ENCODE measurements at places on chromosomes 7 and 10.

DNA sequence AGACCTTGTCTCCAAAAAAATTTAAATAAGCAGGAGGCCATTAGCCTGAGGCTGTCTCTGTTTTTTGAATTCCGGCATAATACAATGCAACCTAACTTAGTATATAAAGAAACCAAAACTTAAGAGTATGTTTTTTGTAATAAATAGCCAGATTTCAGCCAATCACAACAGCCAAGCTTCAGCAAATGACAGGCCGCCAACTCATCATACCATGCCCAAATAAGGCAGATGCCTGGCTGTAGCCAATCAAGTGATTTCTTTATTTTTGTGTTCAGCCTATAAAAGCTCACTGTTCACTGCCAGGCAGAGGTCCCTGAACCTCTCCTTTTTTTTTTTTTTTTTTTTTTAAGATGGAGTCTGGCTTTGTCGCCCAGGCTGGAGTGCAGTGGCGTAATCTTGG is 12.7 kb upstream of the PURB start:
- no peak for DNase-seq

GRCh38 chr10:131010965-131011575 is 300.5 kb downstream of the TCERG1L start:
- DNase-seq: no peak

- DNase-seq: peak; percentile 37
These were observed at the start of gene SH3PXD2A for GRCh38 chr10:103855424-103855823. Gene SH3PXD2A, minus strand, starts transcription at chr10:103855576. Its CDS starts 310 bp downstream, at chr10:103855266.

DNA sequence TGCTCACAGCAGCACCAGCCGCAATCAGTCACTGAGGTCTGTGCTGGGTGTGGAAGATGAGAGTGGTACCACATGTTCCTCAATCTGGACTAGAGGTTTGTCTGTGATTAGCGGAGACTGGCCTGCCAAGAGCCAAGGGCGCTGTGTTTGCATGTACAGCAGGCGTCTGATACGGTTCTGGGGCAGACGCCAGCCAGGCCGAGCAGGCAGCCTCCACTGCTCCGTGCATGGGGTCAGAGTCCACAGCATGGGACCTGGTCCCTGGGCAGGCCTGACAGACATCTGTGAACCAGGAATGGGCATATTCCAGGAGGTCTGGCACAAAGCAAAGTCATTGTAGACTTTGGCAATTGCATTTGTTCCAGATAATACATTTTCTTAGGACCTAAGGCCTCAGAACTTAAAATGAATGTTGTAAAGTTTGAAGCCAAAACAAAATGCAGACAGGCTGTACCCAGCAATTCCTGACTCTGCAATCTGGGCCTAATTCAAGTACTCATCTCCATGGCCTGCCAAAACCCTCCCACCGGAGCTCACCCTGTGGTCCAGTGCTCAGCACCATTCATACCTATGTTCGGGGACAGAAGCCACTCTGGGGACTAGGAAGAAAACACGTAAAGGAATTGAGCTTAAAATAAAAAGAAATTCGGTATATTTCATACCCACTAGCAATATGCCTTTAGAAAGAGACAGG is 50.0 kb upstream of the FAM20C start:
- DNase-seq: no peak

DNA sequence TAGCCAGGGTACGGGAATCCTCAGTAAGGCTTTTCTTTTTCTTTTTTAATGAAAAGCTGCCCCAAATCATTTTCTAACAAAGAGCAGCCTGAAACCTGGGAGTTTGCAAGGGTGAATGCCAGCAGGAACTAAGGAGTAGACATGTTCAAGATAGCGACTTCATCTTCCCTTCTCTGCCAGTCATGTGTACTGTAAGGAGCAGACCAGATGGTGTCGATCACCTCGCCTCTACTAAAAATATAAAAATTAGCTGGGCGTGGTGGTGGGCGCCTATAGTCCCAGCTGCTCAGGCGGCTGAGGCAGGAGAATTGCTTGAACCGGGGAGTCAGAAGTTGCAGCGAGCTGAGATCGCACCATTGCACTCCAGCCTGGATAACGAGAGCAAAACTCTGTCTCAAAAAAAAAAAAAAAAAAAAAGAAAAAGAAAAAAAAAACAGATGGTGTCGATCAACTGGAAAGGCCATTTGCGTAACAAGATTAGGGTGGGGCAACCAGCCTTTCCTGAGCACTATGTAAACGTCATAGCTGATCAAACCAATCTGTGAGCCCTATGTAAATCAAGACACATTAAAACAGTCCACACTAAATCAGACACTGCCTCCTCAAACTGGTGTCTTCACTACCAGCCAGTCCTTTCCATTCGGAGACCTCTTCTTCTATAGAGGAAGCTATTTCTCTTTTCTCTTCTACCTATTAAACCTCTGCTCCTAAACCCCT is 33.8 kb downstream of the NOLC1 start:
- no peak for DNase-seq

DNA sequence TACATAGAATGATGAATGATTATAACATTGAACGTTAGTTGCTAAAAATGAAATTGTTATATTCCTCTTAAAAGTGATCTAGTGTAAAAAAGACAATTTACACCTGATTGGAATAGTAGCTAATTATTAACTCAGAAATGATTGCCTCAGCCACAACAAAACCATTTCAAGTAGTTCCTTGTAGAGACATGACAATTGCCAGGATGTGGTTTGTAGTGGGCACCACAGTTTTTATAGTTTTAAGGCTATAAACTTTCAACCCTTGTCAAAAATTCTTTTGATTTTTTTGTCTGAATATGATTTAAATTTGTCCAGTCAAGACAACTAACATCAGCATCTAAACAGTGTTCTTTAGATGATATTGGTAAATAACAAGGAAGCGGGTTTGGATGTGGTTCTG is 145.2 kb downstream of the SUGCT start:
- DNase-seq: no peak

- DNase-seq: no peak
These were observed 123.3 kb downstream of the PTPN20 start for GRCh38 chr10:47034441-47035051.

GRCh38 chr7:156497776-156498509 is 142.6 kb upstream of the RNF32 start:
- DNase-seq: no peak

GRCh38 chr10:100612601-100613595 is 77.2 kb downstream of the HIF1AN start:
- no peak for DNase-seq

DNA sequence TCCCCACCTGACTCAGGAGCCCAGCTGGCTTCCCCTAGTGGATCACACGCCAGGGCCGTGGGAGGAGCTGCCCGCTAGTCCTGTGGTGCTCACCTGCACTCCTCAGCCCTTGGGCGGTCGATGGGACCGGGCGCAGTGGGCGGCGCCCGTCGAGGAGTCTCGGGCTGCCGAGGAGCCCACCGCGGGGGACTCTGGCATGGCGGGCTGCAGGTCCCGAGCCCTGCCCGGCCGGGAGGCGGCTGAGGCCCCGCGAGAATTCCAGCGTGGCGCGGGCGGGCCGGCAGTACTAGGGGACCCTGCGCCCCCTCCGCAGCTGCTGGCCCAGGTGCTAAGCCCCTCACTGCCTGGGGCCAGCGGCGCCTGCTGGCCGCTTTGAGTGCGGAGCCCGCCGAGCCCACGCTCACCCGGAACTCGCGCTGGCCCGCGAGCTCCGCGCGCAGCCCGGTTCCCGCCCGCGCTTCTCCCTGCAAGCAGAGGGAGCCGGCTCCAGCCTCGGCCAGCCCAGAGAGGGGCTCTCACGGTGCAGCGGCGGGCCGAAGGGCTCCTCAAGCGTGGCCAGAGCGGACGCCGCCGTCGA is 367.9 kb downstream of the TYW1 start:
- no peak for DNase-seq

DNA sequence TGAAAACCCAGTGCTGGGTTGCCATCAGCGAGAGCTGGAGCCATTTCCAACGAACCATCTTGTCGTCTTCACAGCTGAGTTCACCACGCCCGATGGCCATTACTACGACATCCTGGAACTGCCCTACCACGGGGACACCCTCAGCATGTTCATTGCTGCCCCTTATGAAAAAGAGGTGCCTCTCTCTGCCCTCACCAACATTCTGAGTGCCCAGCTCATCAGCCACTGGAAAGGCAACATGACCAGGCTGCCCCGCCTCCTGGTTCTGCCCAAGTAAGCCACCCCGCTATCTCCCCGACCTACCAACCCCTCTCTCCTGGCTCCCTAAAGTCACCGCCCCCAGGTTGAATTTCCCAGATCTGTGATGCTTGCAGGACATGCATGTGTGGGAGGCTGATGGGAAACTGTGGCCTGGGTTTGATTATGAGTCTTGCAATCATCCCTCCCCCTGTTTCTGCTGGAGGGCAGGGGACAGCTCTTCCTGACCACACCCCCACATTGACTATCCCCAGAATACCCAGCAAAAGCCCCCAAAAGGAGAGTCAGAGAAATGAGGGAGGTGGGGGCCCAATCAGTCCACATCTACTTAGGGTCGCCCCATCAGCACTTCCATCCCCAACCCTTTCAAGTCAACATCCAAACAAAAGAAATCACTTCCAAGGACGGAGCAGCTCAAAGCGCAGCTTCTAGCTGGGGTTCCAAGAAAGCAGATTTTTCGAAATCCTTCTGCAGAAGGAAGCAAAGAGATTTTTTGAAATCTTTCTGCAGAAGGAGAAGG is 6.9 kb downstream of the SERPINE1 start:
- no peak for DNase-seq

GRCh38 chr10:131561897-131562296 is 250.4 kb upstream of the TCERG1L start:
- DNase-seq: no peak

DNA sequence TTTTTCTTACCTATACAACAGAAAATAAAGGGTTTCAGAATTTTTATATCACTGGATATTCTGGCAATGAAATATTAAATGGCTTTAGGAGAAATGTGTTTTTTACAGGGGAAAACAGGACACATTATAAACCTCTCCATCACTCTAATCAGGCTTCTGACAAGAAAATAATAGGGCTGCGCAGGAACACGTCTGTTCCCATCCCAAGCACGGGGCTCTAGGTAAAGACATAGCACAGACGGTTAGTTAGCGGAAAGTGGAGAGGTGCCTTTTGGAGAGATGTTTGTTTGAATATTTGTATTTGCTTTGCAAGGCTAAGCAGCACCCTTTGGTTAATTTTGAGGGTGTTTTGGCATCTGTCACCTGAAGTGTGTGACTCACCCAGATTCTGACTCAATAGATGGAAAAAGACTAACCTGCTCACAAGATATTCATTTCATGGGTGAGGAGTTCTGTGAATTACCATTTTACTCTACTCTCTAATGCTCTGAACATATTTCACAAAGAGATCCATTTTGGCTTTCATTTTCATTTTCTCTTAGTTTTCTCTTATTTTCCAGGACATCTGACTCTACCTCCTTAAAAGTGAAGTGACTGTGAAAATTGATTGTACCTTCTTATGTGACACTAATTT is 174.5 kb upstream of the AKR1E2 start:
- no peak for DNase-seq
